ENCODE measurements at places on chromosomes 13 and 19.

GRCh38 chr19:11736696-11737095, 2.0 kb downstream of the ZNF823 start:
- DNase-seq, result no peak

DNA sequence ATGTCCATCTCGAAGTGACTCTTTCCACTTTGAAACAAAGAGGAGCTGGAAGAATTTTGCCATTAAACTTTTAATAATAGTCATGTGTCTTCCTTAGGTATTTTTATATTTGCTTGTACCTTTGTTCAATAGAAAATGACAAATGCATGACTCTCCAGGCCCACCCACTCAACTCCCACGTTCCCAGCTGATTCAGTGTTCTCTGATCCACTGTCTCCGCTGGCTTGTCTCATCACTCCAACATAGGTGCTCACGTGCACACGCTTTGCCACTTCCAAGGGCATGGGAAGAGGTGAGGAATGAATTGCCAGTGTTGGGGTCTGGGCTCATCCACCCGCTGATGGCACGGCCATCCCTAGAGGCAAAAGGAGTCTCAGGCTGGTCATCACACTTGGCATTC, 24.5 kb downstream of the RASL11A start:
- DNase-seq, result no peak

DNA sequence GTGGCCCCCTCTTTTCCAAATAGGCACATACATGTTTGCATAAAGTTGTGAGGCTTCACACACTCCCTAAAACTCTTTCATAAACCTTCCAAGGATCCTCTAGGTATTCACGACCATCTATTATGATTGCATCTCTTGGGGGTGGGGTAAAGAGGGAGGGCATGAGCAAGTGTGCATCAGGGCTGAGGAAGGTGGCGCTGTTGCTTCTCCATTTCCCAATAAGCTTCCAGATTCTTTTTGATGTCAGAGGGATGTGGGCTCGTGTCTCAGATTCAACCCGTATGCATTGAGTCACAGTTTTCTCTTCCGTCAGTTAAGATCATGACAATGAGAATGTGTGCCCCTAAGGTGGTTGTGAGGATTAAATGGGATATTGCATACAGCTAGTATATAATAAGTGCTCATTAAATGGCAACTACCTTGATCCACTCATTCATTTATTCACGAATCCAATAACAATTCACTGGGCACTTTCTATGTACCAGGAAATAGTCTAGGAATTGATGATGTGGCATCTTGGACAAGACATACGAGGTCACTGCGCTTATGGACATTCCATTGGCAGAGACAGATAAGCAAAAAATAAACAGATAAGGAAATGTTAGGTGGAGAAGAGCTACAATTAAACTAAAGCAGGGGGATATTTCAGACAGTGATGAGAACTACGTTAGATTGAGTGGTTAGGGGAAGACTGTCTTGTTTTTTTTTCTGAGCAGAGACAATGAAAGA, 10.3 kb downstream of the CYP2B6 start:
- DNase-seq, result no peak

GRCh38 chr13:27353166-27353583, 71.2 kb upstream of the GTF3A start:
- DNase-seq, result peak; percentile 20

- DNase-seq, result peak; percentile 88
Measured at GRCh38 chr19:47227352-47228167, 3.4 kb downstream of the BBC3 start.
